GM23248 (cell line): ENCODE measurements at places on chromosomes 2 and 18.

DNA sequence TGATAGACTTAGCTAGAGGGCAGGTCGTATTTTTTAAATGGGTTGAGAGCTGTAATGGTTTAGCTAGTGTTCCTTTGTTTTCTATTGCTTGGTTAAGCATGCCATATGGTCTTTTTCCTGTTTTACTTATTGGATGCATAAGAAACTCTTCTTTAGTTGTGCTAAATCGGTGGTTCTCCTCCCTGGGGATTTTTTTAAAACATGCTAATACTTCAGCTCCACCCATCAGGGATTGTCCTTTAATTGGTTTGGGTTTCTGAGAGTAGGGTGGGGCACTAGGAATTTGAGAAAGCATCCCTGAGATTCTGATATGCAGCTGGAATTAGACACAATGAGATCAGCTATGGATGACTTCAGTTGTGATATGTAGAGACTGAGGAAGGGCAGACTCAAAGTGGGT, 497.2 kb downstream of the THSD7B start:
- no peak for DNase-seq

DNA sequence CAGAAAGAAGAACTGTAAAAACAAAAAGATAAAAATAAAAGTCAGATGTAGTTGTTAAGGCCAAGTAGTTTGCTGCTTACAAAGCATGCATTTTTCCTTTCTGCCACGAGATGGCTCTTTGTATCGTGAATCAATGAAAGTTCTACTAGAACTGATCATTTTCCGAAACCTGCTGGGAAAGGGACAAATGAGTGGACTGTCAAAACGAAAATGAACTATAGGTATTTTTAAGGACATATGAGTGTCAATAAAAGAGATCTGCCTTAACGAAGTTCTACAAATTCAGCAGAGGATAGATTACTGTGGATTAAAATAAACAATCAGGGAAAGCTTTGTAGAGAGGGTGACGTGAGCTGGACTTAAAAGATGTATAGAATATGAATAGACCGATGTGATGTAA, 15.0 kb upstream of the ELOA2 start:
- peak; percentile 68 for DNase-seq

DNA sequence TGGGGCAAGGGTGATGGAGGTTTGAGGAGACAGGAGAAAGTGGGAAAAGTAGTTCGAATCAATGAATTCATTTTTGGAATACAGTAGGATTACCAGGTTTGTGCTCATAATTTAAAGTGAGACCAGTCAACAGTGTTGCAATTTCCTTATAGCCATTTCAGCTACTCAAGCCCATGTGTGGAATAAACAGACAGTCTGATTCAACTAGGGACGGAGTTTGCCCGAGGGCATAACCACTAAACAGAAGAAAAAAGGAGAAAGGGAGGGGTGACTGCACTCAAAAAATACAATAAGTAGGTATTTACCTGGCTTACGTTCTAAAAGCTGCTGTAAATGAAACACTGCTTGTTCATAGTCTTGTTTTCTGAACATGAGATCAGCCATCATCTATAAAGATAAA, 55.2 kb downstream of the TTC21B start:
- peak; percentile 24 for DNase-seq

DNA sequence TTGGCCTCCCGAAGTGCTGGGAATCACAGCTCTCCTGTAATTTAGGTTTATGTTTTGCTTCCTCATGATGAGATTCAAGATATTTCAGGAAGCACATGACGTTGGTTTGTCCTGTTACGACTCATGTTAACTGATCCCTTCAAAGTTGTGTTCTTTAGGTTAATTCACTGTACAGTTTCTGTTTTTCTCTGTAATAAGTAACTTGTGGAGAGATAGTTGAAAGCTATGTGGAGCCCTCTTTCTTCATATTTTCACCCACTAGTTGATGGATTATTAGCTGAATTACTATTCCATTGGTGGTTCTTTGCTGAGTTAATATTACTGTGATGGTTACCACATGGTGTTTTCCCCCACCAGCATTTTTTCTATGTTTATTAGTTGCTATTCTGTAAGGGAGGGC, 18.3 kb upstream of the CHCHD5 start:
- DNase-seq, result no peak

- peak; percentile 57 for DNase-seq
Measured at GRCh38 chr2:72920318-72921087, 3.2 kb downstream of the EMX1 start.

DNA sequence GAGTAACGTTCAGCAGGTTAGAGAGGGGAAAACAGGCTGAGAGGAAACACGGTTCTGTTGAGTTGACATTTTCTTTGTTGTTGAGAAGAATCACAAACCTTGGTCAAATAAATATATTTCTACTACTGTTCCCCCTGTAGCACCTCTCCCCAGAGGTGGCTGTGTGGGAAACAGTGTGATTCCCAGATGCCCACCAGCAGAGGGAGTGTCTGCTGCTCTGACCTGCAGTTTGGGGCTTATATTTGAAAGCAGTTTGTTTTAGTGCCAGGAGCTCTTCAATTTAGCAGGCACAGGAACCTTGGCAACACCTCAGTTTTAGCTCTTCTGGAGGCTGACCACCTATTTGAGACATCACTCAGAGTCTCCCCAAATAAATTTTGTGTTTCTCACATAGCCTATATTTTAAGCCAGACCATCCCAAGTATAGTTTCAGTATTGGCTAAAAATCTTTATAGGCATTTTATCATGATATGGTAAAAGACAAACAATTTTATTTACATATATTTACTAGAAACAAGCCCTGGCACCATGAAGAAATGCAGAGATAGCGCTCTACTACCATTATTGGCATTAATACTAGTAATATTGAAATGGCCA, 75.7 kb downstream of the PIK3C3 start:
- DNase-seq, result peak; percentile 55

GRCh38 chr2:198928026-198928425, 529.7 kb downstream of the SATB2 start:
- no peak for DNase-seq

- DNase-seq, result peak; percentile 38
Measured at GRCh38 chr2:48170281-48170680, 264.0 kb upstream of the FBXO11 start.

GRCh38 chr2:43478412-43479086, 117.3 kb downstream of the THADA start:
- peak; percentile 52 for DNase-seq

DNA sequence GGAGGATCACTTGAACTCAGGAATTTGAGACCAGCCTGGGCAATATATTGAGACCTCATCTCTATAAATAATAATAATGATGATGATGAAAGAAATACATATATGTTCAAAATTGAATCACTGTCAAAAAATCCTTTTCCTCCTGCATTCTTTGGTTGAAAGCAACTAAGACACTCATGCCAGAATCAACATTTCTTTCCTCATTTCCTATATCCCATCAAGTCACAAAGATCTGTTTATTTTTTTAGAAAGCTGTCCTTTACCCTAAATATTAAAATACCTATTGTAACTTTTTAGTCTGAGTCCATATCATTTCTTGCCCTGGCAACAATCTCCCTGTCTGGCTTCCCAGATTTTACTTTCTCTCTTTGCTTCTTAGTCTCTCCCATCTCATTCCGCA, 31.8 kb upstream of the PPP4R3B start:
- no peak for DNase-seq

DNA sequence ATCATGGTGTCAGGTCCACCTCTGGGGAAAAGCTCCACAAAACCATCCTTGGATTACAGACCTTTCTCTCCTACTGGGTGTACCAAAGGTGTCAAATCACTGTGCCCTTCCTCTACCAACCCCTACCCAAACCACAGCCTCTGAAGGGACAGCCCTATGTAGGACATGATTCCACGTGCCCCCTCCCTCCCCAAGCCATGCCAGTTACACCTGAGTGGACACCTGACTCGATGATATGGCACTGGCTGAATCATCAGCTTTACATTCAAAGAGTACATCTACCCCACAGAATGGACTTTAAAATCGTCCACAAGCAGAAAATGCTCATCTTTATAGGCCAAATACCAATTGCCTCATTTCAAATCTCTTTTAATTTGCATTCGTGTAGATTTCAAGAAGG, 26.0 kb downstream of the TRABD2A start:
- no peak for DNase-seq

DNA sequence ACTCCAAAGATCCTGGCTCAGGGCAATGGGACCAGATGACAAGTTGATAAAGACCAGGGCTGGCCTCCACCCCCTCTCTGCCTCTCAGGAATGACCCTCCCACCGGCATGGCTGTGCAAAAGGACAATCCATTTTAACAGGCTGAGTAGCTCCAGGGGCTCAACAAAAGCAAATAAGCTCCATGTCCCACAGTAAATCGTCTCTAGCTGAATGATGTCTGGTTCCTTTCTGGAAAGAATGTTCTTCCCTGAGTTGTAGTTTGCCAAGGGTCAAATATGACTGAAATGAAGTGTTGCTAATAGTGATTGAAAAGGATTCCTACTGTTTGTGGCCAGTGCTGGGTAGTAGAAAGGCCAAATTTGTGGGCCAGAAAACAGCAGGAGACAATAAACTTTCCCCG, 434.4 kb upstream of the ETAA1 start:
- no peak for DNase-seq
